ENCODE measurements at places on chromosomes 5 and 9. TPM values are rescaled to one million over a fixed set of nuclear protein-coding genes. Genes with fewer than 3 reads are reported as not detected.

DNA sequence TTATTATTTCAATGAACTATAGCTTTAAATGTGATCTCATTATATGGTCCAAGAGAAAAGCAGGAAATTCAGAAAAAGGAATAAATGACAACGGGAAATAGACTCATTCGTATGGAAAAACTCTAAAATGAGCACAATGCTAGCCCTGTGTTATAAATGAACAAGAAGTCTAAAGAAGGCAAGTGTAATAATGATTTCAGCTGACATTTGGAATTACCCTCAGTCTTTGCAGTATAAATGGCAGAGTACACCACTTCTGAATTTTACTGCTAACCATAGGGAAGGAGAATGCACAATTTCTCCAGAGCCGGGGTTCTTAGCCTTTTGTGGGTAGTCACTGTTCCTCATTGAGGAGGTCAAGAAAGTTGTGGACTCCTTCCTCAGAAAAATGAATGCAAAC, 93.1 kb downstream of the ANKRD55 start:
- DNase-seq = no peak

DNA sequence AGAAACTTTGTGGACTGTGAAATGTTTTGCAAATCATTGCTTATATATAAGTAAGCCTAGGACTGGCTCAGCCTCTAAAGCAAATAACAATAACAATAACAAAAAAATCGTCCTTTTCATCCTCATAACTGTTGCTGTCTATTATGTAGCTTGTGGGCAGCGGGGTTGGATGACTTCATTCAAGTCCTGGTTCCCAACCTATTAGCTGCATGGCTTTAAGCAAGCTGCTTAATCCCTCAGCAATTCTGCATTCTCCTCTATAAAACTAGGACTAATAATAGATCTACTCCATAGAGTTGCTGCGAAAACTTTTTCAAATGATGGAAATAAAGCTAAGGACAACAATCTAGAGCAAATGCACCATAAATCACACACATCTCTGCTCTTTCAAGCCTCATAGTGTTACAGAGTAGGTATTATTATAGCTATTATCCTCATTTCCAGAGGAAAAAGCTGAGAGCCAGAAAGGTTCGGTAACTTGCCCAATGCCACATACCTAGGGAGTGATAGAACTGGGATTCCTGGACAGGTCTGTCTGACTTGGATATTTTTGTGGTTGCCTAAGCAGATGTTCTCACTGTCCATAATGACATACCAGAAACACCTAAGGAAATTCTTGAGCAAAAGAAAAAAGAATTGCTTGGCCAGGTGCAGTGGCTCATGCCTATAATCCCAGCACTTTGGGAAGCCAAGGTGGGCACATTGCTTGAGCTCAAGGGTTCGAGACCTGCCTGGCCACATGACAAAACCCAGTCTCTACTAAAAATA, 98.8 kb upstream of the ADRA1B start:
- DNase-seq = no peak

GRCh38 chr5:14579731-14580397, 1.7 kb upstream of the OTULINL start:
- DNase-seq = no peak

GRCh38 chr5:132907161-132907560, 33.7 kb downstream of the LEAP2 start:
- no peak for DNase-seq

DNA sequence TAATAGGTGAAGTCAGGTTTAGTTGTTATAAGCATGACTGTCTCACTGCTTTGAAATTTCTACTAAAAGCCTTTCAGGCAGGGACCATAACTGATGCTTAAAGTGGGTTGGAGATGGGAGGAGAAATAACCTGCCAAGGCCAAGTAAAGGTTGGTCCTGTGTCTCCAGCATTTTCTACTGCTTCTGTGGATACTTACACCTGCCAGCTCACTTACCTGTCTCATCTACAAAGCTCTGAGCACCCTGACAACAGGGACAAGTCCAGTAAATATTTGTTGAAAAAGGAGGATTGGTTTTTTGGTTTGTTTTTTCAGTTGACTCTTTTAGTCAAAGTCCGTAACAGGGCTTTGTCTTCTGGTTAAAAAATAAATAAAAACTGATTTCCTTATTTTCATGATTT, 38.6 kb downstream of the GRAMD2B start:
- DNase-seq = no peak

DNA sequence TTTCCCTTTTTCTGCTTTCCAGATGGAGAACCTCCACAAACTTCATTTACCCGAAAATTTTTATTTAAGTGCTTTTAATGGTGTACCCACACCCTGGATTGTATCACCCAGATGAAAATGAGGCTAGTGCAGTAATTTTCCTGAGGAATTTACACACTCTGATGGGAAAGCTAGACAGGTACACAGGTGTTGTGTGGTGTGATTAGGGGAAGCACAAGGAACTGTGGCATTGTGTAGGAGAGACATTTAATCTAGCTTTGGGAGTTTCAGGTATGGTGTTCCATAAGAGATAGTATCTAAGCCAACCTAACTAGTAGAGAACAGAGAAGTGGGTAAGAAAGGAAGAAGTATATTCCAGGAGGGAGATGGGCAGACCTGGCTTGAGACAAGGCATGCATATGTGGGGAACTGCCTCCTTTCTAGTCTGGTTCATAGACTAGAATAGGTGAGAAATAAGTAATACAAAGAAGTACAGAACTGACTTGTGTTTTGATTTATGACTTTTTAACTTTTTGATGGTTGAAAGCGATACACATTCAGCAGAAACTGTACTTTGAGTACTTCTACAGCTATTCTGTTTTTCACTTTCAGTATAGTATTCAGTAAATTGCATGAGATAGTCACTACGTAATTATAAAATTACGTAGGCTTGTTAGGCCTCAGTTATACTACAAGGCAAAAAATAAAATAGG, 22.9 kb upstream of the ROPN1L start:
- peak; percentile 19 for DNase-seq

GRCh38 chr9:80866576-80867227, 822.6 kb downstream of the TLE1 start:
- no peak for DNase-seq

GRCh38 chr9:108002371-108002956, 512.9 kb upstream of the KLF4 start:
- DNase-seq = no peak

GRCh38 chr5:146731909-146732659, 146.5 kb downstream of the PPP2R2B start:
- no peak for DNase-seq

- no peak for DNase-seq
Observed at GRCh38 chr9:126862104-126862761, 1.8 kb downstream of the ZBTB34 start.

GRCh38 chr9:112065806-112066606, 109.1 kb downstream of the SUSD1 start:
- peak; percentile 23 for DNase-seq

DNA sequence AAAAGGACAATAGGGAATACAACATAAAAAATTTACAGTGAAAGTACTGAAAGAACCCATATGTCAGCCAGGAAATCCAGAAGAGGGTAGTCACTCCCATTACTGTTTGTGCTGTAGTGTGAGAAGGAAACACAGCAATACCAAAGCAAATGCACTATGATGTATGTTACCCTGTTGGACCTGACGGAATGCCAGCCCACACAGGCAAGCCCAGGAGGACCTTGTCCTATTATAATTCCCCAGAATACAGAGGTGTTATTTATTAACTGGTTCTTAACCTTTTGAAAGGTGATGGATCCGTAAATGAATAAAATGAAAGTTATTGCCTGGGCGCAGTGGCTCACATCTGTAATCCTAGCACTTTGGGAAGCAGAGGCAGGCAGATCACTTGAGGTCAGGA, 79.0 kb downstream of the GDA start:
- no peak for DNase-seq

DNA sequence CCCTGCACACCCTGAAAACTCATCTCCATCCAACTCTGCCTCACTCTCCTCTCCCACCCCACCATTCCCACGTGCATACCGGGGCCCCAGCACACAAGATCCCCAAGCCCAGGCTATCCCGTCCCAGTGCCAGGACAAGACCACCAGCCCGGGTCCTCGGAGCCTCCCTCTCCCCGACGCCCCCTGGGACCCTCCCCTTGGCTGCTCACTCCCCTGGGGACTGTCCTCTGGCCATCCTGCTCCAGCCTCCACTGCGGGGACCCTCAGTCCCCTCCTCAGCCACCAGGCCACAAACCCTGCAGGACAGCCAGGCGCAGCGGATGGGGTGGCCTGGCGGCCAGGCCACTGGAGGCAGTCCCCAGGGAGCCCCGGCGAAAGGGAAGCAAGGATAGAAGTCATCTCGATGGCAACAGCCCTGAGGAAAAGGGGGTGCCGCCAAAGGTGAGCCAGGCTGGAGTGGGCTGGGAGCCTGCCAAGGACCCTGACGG, 62.8 kb downstream of the C9orf50 start:
- DNase-seq = no peak

DNA sequence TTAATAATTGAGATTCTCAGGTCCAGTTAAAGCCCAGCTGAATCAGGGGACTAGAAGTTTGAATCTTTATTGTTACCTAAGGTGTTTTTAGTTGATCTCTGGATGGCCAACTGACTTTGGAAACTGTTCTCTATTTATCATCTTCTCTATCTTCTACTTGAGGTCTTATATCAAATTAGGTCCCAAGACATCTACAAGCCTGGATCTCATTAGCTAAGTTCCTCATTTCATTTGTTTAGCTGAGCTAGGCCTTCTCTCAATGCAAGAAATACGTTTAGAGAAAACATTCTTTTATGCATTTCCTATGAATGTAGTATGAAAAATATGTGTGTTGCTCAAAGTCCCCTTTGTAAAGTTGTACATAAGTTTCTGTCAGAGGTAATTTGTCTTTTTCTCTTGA, 196.6 kb downstream of the PTTG1 start:
- DNase-seq = no peak

- no peak for DNase-seq
Observed at GRCh38 chr9:127721391-127721821, 5.5 kb downstream of the TTC16 start.

- no peak for DNase-seq
Observed at GRCh38 chr5:80057921-80058320, 22.8 kb downstream of the THBS4 start.

DNA sequence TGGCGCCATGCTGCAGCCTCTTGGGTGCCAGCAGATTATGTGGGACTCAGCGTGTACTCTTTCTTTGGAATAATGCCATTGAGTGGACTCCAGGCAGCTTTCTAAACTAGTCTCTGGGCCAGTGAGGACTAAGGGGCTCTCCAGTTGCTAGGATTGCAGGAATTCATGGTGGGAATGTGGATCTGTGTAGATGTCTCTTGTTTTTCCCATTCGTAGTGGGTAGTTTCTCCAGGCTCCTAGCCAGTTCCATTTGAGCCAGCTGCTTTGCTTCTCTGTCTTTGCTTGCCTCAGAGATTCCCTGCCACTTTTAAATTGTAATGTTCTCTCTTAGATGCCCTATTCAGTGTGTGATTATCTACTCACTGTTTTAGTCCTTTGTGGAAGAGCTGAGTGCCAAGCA, 42.6 kb downstream of the SLF1 start:
- DNase-seq = no peak

- DNase-seq = no peak
Observed at GRCh38 chr5:174801798-174802197, 77.4 kb downstream of the MSX2 start.

The NUTM2G gene
- total RNA-seq = not detected

The ZDHHC11B gene
- total RNA-seq = 0.48 TPM

The NELFB gene
- total RNA-seq = 41.4 TPM

The DNAH5 gene
- total RNA-seq = not detected

The PCDHA10 gene
- not detected for total RNA-seq

The FRMPD1 gene
- not detected for total RNA-seq

The SPATA9 gene
- not detected for total RNA-seq

The FGD3 gene
- total RNA-seq = 41.8 TPM

The SOWAHA gene
- 0.05 TPM for total RNA-seq

The PCDHGB3 gene
- total RNA-seq = not detected
